ENCODE measurements at places on chromosomes 1 and 21. TPM values are rescaled to one million over a fixed set of nuclear protein-coding genes. Genes with fewer than 3 reads are reported as not detected.

GRCh38 chr1:161196521-161197451, 2.1 kb downstream of the ADAMTS4 start:
- DNase-seq = peak; percentile 71

The PTGFR gene
- total RNA-seq = not detected

DNA sequence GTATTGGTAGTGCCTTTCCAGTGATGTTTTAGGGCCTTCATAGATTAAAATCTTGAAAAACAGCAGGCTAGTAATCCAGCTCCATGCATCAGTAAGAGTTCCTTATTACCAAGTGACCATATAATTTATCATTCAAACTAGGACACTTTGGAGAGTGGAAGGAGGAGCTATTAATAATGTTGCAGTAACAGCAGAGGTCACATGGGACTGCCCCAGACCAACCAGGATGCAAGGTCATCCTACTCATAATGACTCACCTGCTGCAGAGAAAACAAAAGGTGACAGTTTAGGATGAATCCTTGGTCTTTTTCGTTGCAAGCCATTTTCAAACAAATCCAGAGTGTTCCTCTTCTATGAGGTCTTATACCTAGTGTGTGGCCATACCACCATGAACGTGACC, 187.4 kb downstream of the NUF2 start:
- no peak for DNase-seq

DNA sequence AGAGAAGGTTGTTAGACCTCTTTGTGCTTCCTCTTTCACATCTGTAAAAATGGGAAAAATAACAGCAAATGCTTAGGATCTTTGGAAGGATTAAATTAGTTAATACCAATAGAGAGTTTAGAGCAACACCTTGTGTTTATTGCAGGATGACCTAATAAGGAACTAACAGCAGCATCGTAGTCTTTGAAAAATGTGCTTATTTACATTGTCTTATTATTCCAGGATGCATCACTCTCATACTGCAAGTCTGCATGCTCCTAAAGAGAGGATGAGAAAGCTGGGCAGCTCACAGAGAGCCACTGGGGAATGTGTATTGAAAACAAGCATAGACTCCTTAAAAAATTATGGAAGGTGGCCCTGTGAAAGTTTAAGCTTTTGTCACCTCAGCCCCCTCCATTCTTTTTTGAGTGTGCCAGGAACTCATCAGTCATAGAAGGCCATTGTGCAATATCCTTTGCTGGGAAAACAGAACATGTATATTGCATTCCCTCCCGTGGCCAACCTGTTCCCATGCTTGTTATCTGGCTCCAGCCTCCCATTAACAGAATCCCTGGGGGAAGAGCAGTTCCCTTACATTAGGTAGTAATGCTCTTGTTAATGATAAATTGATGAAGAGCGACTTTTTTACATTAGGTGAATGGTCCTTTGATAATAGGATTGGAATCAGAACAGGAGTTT, 180.7 kb downstream of the ZNF326 start:
- DNase-seq = no peak

- DNase-seq = no peak
These were observed 328.5 kb upstream of the RUNX1 start for GRCh38 chr21:35377505-35378090.

The LCE3E gene
- total RNA-seq = not detected

DNA sequence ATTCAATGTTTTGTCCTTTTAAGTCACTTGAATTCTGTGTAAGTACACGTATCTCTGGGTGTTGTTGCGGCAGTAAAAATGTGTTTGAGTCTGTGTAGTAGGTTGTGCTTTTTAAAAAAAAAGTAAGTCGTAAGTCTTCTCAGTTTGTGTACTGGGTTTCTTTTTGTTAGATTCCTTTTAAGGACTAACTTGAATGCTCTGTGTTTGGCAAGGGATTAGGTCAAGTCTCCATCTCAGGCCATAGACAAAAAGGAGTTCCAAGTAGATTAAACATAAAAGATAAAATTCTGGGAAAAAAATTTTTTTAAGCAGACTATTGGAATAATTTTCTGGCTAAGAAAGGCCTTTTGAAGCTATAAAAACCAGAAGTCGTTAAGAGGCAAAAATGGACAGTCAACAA, 113.1 kb downstream of the ATP5PO start:
- DNase-seq = no peak

DNA sequence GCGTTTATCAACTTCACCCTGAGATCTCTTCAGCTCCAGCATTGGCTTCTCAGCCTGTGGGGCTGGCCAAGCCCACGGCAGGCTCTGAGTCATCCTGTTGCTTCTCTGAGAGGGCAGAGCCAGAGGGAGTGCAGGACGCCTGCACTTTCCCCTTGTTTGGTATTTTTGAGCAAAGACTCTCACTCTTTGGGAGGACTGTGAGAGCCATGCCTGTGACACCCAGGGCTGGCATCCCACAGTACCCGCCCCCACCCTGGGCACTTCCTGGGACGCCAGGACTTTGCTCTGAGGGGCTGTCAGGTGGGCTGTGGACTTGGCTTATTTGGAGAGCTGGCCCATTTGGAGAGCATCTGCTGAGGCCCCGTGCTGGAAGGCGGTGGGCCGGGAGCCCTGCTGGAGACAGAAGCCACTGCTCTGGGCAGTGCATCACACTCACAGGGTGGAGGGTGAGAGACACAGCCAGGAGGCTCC, 37.4 kb downstream of the VANGL1 start:
- no peak for DNase-seq
